ENCODE measurements at places on chromosomes 5 and 9.
A peak's percentile ranks its signal among the peaks of the same experiment; 100 is the strongest.

DNA sequence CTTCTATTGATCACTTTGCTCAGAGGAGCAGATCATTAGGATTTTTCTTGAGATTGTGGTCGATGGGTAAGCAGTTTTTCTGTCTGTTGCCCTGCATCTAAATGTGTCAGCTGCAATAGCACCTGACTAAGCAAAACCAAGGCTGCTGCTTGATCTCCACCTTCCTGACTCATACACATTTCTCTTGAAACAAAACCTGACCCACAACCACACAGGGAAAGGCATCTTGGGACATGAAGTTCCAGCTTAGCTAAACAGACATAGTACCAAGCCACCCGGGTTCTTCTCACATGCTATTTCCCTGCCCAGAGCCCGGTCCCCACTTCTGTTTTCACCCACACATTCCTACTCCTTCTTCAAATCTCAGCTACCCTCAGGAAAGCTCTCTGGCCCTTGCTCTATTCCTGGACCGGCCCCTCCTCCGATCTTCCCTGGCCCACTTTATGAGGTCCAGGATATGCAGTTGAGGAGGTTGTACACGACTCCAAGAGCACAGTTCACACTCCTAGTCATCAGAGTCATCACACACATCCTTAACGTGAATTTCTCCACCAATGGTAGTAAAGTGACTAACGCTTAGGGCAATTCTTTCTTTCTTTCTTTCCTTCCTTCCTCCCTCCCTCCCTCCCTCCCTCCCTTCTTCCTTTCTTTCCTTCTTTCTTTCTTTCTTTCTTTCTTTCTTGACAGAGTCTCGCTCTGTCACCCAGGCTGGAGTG, 16.0 kb upstream of the ZBTB43 start:
- peak; percentile 33 for DNase-seq

- DNase-seq = peak; percentile 4
These were observed 107.2 kb downstream of the PDE4D start for GRCh38 chr5:59786334-59786805.

DNA sequence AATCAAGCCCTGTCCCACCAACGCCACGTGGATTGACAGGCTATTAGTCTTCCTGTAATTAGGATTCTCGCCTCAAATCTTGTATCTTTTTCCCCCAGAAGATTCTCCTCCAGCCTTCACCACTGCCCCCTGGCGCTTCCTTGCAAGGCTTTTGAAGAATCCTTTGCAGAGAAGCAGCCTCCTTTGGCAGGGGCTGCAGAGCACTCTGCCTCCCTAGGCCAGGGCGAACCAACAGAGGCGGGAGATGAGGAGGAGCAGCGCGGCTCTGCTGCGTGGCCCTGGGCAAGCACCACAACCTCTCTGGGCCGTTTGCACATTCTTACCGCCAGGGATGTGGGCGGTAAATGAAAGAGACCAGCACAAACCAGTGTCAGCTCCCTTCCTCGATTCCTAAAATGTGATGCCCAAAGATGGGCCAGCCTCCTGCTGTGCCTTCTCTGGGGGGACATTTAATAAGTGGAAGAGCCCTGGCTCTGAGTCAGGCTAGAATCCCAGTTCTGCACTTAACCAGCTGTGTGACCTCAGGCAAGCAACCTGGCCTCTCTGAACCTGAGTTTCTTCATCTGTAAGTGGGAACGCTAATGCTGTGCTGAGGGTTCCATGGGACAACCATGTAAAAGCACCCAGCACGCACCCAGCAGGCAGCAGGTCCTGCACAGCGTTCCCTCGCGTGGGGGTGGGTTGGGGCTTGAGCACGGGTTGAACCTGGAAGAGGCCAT, 128.6 kb downstream of the KCNIP1 start:
- no peak for DNase-seq

DNA sequence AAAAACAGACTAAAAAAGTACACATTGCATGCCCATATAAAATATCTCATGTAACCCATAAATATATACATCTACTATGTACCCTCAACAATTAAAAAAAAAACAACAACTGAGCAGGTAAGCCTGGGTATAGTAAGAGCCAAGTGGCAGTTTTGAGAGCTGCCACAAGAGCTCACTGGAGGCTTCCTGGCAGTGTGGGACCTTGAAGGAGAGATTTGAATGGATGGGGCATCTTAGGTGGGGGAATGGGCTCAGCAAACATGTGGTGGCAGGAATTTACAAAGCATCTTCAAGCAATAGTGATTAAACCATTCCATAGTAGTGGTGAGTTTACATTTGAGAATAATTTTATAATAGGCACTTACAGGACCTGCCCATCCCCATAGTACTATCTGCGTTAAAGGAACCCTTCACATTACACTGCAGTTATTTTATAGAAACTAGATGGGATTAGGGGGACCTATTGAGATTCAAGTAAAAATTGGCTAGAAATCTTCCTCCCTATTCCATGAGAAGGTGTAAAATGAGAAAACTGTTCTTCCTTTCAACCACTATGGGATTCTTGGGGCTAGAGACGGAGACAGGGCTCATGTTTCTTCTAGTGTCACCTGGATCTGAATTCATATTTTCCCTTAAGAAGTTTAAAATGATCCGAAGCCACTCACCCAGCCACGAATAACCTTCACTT, 6.9 kb downstream of the MEGF10 start:
- no peak for DNase-seq

GRCh38 chr9:27750566-27750965, 177.3 kb upstream of the C9orf72 start:
- DNase-seq = no peak

DNA sequence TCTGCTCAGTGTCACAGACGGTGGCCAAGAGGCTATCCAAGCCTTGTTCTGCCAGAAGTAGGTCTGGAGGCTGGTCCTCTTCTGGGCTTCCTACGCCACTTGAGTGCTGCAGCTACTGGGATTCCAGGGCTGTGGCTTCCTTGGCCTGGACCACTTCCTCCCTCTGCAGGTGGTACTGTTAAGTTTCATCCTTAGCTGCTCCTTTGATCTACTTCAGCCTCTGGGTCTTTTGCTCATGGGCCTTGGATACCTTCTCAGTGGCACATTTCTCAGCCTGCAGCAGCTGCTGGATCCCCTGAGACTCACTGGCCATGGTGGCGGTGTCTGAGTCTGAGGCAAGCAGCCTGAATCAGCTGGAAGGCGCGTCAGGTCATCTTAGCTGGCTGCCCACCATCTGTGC, 10.3 kb downstream of the CNOT8 start:
- peak; percentile 43 for DNase-seq

DNA sequence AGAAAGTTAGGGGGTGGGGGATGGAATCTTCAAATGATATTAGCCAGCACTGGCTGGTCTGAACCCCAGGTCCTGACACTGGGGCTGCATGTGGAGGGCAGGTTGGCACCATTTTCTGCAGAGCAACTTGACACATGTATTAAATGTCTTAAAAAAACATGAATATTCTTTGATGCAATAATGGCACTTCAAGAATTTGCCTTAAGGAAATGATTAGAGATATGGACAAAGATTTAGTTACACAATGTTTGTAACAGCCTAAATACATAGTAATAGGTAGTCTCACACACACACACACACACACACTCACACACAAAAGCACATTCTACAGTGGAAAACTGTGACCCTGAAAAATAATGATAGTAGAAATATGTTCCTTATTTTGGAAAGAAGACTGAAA, 3.6 kb downstream of the SVEP1 start:
- DNase-seq = no peak

DNA sequence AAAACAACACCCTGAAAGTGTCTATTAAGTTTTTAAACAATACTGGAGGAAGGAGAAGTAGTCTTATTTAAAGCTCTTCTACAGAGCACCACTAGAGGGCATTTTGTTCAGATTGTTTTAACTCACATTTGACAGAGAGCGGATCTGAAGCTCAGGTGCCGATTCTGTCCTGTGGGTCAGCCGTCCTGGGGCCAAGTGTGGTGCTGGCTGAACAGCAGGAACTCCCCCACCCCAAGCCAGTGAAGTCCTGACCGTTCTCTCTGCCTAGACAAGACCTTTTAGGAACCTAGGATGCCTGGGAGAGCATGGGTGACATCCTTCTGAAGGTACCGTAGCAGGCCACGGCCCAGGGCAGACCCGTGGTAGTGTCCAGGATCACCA, 3.9 kb downstream of the EXOC3 start:
- peak; percentile 73 for DNase-seq

- DNase-seq = no peak
These were observed 33.9 kb downstream of the LMNB1 start for GRCh38 chr5:126810596-126811380.

GRCh38 chr9:137611623-137612609, 6.4 kb downstream of the ARRDC1 start:
- peak; percentile 97 for DNase-seq

DNA sequence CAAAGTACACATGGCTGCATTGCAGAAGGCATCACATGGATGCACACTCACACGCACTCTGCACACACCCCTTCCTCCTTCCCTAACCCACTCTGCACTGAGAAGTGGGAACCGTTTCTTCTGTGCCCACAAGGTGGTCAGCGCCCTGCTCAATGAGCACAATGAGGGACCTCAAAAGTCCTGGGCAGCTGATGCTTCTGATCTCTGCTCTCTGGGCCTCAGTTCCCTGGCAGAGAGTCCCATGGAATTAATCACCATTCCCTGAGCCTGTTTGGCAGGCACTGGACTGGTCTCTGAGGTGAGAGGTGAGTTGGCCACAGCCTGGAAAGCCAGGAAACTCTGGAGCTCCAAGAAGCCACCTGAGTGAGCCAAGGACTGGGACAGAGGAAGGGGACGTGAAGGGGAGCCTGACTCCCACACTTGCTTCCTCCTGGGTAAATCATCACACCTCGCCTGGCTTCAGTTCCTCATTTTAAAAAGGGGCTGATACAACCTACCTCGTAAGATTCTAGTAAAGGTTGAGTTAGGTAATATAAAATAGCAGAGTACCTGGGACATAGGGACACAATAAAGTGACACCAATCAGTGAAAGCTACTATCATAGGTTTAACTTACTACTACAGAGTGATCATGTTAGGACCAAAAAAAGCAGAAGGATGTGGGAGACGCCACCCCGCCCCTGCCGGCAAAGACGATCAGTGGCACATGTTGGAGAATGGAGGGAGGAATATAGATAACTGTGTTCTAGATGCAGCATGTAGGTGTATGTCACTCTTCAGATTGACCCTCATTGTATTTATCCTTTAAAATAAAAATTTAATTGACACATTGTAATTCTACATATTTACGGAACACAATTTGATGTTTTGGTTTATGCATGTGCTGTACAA, 21.1 kb upstream of the IGFBPL1 start:
- DNase-seq = no peak

DNA sequence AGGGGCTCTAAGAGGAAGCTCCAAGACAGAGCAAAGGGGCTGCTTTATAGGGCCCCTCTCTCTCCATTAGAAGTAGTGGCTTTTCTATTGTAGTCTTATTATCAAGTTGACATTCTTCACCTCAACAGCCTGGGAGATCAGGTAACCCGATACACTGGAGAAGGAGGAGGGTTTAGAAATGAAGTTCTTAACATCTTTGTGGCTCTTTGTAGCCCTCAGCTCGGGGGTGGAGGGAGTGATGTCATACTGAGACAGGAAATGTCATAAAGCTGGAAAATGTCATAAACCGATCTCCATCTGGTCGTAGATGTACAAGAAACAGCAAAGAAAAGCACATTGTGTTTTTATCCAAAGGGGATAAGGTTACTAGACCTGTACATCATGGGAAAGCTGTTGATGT, 17.9 kb downstream of the PDZD2 start:
- no peak for DNase-seq

GRCh38 chr5:17434982-17435381, 63.0 kb upstream of the TAF11L2 start:
- DNase-seq = no peak

GRCh38 chr9:107224252-107224651, 58.8 kb upstream of the RAD23B start:
- peak; percentile 59 for DNase-seq

GRCh38 chr5:99187611-99188010, 258.8 kb upstream of the CHD1 start:
- no peak for DNase-seq

- DNase-seq = peak; percentile 94
These were observed 15.8 kb upstream of the CACFD1 start for GRCh38 chr9:133443982-133444381.

GRCh38 chr9:124485936-124486335, 21.3 kb downstream of the NR5A1 start:
- no peak for DNase-seq

DNA sequence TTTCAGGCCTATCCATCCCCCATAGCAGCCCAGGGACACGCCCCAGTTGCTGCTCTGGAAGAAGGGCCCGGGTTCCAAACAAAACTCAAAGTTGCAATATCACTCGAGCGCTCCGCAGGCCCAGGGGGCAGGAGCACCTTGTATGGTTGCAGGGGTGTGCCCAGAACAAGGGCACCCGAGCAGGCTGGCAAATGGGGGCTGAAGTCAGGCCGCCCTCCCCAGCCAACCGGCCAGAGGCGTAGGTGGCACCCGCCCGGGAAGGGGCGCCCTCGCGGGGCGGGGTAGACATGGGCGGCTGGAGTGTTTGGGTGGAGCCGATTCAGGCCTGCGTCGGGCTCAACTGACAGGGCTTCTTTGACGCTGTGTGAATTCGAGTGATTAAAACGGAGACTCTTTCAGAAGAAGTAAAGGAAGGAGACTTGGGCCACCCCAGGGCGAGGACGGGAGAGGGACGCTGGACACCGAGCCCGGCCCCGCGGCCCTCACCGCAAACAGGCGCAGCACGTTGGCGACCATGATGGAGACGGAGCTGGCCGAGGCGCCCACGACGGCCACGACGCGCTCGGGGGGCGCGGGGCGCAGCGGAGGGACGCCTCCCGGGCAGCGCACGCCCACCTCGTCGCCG, 1.1 kb downstream of the GRM6 start:
- DNase-seq = no peak

DNA sequence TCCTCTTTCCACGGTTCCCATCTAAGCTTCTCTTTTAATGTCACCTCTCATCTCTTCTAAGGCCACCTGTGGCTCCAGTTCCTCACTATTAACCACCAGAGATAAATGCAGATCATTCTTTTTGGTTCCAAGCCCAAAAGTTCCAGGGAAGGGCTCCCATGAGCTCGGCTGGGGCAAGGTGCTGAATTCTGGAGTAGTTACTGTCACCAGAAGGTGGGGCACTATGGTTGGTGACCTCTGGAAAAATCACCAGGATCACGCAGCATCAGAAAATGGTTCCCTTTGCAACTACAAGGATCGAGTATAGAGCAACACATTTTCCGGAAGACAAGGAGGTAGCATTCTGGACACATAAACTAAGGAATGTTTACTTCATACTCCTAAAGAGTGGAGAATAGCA, 528.7 kb upstream of the DAP start:
- peak; percentile 9 for DNase-seq
